ENCODE measurements at places on chromosomes 16 and 17.

DNA sequence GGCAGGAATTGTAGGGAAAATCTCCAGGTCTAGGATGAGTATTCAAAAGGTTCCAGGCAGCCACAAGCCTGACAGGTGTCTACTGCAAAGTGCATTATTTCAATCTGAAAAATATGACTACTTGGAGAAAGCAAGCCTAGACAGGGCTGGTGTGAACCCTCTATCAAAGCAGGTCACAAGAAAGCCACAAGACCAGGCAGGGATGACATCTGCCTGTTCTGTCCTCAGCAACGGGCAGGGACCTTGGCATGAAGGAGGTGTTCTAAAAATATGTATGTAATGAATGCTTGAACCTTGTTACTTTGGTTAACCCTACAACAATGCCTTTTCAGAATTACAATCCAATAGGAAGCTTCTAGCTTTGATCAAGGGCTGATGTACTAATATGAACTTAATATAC, 1.2 kb upstream of the COX6A2 start:
- no peak for DNase-seq

GRCh38 chr17:13194887-13195286, 177.1 kb upstream of the ELAC2 start:
- DNase-seq, result no peak

DNA sequence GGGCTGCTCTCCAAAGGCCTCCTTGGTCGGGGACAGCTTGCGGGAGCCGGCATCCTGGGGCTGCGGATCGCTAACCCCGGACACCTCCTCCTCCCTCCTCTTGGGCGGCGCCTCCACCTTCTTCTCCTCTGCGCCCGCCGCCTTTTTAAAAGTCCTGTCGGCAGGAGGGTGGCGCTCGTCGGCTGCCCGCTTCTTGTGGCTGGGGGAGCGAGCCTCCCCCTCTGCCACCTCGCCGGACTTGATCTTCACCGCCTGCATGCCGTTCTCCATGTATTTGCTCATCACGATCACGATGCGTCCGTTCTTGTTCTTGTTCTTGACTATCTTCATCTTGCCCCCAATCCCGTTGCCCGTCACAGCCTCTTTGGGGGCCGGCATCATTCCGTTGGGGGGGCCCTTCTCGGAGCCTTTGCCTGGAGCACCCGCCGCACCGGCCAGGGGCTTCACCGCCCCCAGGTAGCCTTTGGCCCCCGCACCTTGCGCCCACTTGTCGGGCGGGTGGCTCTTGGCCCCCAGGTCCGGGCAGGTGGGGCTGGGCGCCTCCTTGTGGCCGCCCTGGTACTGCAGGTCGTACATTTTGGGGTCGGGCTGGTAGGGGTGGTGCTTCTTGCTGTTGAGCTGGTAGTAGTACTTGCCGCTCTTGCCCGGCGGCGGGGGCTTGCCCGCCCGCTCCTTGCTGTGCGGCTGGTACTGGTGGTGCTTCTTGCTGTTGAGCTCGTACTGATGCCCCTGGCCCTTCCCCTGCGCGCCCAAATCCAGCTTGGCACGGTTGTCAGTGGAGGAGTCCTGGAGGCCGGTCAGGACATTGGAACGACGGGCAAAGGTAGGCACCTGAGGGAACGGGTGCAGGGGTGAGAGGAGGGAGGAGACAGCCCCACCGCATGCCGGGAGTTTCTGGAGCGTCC, 4.4 kb downstream of the CBX4 start:
- DNase-seq, result no peak

GRCh38 chr16:23013484-23013883, 135.8 kb downstream of the USP31 start:
- no peak for DNase-seq

DNA sequence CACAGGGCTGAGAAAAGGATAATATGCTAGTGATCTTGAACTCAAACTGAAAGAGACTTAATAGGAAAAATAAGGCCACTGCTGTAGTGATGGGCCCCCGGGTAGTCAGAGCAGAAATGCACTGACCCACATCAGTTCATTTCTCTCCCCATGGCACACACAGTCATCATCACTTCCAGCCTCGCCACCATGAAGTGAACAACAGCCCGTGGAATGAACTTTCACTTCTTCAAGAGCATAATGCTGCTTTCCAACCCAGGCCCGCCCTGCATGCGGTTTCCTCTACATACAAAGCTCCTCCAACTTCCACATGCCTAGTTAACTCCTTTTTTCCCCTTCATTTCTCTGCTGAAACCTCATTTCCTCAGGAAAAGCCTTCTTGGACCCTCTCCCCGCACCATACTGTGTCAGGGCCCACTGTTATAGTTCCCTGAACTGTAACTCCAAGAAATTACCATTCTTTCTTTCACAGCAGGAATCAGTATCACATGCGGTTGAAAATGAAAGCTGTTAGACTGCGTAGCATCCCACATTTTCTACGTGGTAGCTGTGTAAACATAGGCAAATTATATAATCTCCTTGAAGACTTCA, 65.8 kb upstream of the SMIM36 start:
- DNase-seq, result no peak

DNA sequence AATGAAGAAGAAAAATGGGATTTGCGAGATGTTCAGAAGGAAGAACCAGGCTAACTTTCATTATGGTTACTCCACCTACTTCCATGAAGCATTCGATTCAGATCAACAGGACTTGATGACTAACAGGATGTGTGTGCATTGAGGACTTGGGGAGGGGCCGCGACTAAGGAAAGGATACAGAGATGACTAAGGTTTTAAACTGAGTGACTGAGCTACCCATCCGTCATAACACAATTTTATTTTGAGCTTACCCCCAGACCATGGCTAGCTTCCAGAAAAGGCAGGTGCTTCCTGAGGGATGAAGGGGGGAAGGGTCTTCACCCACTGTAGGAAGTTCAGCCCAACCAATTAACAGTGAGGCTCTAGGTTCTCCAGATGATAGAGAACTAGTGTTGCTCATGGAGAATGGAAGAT, 2.5 kb upstream of the CDYL2 start:
- no peak for DNase-seq

DNA sequence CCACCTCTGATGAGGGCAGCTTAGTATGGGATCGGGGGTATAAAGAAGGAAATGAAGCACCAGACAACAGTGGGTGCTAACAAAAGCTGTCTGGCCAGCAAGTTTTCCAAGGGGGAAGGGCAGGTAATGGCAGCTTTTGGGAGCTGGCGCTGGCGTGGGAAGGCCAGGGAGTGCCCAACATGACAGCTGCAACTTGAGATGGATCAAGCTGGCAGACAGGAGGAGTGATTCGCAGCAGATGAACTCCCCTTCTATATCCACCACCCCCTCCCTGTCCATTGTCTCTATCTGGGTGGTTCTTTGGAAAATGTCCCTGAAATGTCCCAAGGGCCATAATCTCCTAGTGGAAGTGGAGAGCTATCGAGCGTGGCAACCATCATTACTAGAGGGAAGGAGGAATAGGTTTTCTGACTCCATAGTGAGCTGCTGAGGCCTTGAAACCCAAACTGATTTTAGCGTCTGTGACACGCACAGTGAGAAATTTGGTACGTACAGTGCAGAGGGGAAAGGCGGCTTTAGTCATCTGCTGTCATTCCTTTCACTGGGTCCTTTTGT, 4.8 kb upstream of the INPP5K start:
- DNase-seq, result no peak

Measured in stimulated activated CD8-positive, alpha-beta memory T cell treated with anti-CD3 and anti-CD28 coated beads, Interleukin-7, amount 100 ng/mL, for 1 hour (primary cell).